Activated CD4-positive, alpha-beta T cell treated with anti-CD3 and anti-CD28 coated beads, Interleukin-2, amount 10 ng/mL, durations not matched to agents 24 days and 14 days (primary cell): ENCODE measurements at places on chromosomes 12 and 14.

GRCh38 chr14:101030586-101030985 lies 127.1 kb upstream of the RTL1 start:
- no peak for DNase-seq

GRCh38 chr12:100593490-100593889 lies 20.0 kb downstream of the GAS2L3 start:
- no peak for DNase-seq

DNA sequence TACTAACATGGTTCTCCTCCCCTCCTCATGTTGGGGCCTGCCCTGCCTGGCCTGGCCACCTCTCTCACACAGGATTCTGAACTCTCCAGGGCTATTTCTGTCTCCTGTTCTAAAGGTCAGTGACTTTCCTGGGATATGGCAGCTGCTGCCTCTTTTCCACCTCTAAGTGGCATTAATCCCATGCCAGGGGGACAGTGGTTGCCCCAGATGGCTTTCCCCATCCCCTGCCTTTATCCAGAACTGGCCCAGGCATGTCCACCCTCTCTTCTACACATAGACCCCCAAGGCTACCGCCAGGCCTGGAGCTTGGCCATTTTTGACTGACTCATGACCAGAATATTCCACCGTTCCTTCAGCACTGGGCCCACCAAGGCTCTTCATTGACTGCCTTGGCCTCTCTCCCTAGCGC lies 90.4 kb downstream of the IRF2BPL start:
- no peak for DNase-seq

GRCh38 chr14:23566778-23567185 lies 809 bp downstream of the AP1G2 start:
- DNase-seq, result no peak

- DNase-seq, result no peak
Observed at GRCh38 chr12:56808954-56809353, 45.8 kb downstream of the HSD17B6 start.

DNA sequence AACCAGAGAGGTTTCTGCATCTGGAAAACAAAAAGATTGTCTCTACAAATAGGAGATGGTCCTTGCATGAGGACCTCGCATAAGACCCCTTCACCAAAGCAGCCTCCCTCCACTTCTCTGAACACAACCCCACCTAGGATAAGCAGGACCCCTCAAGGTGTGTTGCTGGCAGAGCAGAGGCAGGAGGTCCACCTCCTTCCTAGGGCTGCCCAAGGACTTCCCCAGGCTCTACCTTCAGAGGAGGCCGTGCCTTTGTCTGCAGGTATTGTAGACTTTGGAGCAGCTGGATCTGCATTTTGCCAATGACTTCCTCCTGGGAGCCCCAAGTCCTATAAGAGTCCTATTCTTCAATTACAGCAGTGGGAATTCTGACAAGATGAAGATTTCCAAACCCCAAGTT lies 67.3 kb upstream of the TSPAN11 start:
- DNase-seq, result no peak

DNA sequence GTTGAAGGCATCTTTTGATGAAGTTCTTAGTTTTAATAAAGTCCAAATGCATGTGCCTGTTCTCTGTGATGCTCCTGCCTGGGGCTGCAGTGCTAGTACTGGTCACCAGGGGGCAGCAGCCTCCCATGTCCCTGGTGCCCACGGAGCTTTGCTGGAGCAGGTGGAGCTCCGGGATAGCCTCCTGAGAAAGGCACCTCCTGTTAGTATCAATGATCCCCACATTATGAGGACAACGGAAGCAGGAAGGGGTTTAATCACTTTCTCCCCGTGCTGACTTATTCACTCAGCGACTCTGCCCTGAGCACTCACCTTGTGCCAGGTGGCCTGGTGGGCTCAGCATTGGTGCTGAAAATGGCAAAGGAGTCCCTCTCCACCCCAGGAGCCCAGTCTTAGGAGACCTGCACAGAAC lies 123.0 kb upstream of the PZP start:
- DNase-seq, result peak; percentile 91

GRCh38 chr12:14219156-14219555 lies 146.3 kb upstream of the ATF7IP start:
- DNase-seq, result no peak

- DNase-seq, result no peak
Observed at GRCh38 chr14:65269732-65270131, 142.8 kb upstream of the FUT8 start.

DNA sequence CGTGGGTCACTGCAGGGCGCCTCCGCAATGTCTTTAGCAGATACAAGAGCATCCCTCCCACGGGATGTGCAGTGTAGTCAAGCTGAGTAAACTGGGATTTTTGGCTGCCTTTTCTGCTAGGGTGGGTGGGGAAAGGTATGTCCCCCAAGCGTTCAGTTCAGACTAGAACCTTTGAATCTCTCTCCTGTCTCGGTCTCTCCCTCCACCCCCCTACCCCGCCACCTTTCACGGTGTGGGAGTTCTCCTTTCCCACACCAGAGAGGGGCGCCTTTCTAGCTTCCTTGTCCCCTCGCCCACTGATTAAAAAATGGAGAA lies 525 bp upstream of the FAR2 start:
- peak; percentile 67 for DNase-seq

- peak; percentile 71 for DNase-seq
Observed at GRCh38 chr12:6899837-6900519, 4.6 kb upstream of the LRRC23 start.

- no peak for DNase-seq
Observed at GRCh38 chr12:92560713-92561542, 141.9 kb upstream of the PLEKHG7 start.

GRCh38 chr14:87334997-87335685 lies 657.8 kb downstream of the GALC start:
- DNase-seq, result no peak

- no peak for DNase-seq
Observed at GRCh38 chr12:25692115-25693035, 139.3 kb upstream of the LMNTD1 start.

GRCh38 chr12:49664591-49665239 lies 41.4 kb downstream of the PRPF40B start:
- no peak for DNase-seq

DNA sequence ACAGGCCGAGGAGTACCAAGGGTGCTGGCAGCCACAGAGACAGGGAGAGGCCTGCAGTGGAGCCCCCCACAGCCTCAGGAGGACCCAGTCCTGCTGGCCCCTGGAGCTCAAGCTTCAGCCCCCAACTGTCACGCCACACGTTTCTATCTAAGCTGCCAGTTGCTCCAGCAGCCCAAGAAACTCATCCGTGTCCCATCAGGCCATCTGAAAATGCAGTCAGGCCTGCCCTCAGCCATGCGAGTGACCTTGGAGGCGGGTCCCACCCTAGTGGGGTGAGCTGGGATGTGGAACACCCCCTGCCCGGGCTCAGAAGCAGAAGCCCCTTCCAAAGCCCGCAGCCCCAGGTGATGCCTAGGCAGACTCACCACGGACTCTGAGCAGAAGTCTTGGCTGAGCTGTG lies 158.9 kb downstream of the RIMBP2 start:
- no peak for DNase-seq

GRCh38 chr14:102138961-102139285 lies 774 bp upstream of the WDR20 start:
- DNase-seq, result no peak

- DNase-seq, result no peak
Observed at GRCh38 chr12:132238488-132238854, 90.9 kb downstream of the GALNT9 start.

DNA sequence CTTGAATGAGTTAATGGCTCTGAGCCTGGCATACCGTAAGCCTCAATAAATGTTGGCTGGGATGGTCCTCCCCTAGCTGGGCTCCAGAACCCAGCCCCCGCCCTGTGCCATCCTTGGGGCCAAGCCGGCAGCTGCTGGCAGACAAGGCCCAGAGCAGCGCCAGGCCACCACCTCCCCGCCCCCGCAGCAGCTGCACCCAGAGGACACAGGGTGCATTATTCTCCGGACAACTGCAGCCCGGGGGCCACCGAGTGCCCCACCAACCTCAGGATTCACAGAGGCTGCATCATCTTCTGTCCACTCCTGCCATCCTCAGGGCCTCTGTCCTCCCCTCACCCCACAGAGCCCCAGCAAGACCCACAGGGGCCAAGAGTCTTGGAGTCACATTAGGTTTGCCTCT lies 92.7 kb downstream of the NCOR2 start:
- DNase-seq, result no peak

- peak; percentile 96 for DNase-seq
Observed at GRCh38 chr12:124913474-124914391, 717 bp downstream of the UBC start.

DNA sequence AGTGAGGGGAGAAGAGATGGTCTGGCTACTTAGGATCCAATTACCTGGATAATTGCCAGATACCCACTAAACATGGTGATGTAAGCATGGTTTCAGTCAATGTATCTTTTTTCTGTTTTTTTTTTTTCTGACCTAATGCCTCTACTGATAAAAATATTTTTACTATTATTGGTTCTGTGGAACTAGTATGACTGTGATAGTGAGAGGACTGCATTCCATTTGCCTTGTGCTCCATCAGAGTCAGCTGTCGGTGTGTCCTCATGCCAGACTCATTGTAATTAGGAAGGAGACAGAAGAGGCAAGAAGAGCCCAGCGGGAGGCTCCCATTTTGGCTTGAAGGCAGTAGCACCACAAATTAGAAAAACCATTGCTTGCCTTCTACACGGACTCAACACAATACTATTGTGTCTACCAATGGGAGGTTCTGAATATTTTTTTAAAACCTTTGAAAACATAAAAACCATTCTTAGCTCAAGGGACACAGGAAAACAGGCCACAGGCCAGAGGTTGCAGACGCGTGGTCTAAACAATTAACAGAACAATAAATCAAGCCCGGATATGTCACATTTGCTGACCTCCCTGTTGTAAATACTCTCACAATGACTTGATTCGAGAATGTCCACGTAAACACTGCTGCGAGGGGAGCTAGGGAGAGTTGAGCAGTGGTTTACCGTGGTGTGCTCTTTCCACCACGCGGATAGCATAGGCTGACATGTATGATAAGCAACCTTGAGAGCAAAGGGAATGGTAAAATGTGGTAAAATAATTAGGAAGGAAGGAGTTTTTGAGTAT lies 13.5 kb upstream of the DCP1B start:
- no peak for DNase-seq

DNA sequence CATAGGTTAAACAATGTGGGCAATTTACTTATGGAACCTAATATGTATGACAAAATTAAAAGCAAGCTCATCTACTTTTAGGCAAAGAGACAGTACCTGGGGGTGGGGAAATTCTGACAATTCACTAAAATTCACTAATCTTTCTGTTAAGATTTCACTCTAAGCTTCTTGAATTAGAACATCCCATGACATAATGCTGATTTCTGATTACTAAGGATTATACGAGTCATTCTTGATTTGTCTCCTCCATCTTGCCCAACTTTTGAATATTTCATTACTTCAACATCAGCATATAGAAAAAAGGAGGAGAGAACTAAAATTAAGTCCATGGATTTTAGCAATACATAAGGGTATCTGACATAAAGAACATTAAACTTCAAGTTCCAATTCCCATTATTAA lies 2.4 kb downstream of the CEP83 start:
- DNase-seq, result no peak
